ENCODE measurements at places on chromosomes 5 and 9. TPM values are rescaled to one million over a fixed set of nuclear protein-coding genes. Genes with fewer than 3 reads are reported as not detected.

- peak; percentile 9 for DNase-seq
These were observed 71.4 kb upstream of the SMIM23 start for GRCh38 chr5:171714261-171714660.

GRCh38 chr5:16884595-16884994, 51.5 kb downstream of the MYO10 start:
- DNase-seq = no peak

DNA sequence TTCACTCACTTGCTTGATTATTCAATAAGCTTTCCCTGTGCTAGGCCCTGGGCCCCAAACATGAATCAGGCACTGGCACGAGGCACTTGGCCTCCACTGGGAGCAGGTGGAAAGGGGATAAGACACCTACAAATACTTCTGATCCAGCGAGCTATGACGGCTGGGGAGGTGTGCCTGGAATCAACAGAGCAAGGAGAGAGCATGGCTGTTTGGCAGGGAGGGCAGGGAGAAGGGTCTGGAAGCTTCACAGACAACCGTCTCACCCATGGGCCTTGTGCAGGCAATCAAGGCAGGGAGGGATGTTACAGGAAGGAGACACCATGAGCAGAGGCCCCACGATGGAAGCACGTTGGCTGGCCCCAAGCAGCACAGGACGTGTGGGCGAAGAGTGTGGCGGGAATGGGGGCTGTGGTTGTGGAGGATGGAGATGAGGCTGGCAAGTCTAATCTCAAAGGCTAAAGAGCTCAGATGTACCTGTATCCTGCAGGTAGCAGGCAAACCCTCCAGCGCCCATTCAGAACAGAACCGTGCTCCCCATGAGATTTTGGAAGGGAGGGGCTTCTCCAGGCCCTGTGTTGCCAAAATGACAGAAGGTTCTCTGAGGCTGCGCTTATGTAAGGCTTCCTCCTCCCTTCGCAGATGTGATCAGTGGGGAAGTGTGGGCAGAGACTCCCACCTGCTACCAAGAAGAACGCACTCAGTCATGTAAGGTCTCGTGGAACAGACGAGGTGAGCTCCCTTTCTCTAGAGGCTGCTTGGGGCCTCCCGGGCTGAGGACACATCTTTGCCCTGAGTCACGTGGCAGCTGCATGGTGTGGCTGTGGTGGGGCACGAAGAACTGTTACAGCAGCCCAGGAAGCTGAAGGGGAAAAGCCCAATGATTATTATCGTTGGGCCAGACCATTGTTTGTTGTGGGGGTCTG, 189.7 kb downstream of the DAB2IP start:
- DNase-seq = peak; percentile 40

- DNase-seq = no peak
These were observed 65.9 kb downstream of the SHOC1 start for GRCh38 chr9:111728617-111729366.

- DNase-seq = no peak
These were observed 9.6 kb downstream of the OR13C5 start for GRCh38 chr9:104589626-104590025.

Gene CLINT1
- 49.8 TPM for total RNA-seq

DNA sequence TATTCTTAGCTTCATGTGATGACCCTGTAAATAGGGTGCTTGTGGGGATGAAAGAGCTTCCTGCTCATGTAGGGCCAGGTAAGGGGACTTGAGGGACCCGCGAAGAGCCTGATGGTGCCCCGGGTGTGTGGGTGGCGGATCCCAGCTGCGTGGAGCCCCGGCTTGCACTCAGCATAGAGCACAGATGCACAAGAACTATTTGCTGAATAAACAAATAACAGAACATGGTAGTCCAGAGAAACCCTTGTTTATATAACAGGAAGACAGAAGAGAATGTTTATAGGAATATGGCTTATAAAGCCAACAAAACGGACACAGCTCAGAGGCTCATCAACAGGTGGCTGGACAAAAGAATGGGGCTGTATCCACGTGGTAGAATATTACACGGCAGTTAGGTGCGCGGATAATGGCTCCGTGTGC, 106.9 kb upstream of the COL5A1 start:
- no peak for DNase-seq

DNA sequence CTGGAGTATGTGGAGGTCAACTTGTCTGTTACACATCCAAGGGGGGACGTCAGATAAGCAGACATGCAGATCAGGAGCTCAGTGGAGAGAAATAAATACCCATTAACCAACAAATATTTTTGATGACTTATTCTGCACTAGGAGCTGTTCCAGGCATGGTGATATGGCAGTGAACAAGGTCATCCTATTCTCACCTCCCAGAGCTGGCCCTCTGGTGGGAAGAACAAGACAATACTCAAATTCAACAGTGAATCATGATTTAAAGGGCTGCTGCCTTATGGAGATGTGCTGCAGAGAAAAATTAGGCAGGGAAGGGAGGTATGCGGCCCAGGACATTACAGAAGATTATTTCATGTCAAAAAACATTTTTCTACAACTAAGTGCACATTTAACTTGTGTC, 36.5 kb downstream of the SYK start:
- DNase-seq = no peak

DNA sequence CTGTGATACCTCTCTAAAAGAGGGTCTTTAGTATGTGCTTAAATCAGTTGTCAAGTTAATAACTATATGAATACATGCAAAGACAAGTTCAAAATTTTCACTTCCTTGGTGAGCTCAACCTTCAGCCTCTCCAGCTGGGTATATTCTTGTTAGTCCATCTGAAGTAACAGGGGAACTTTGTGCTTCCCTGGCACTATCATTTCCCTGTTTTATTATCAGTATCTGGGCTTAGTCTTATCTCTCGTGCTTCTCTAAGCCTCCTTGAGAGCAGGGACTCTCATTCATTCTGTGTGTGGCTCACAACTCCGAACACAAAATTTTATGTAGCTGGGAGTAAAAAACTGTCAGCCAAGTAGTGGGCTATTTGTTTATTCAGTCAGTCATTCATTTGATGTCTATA, 175.9 kb upstream of the MAP3K1 start:
- no peak for DNase-seq

Gene OTULINL
- total RNA-seq = 1.7 TPM

- no peak for DNase-seq
These were observed 674.3 kb downstream of the ACTL7B start for GRCh38 chr9:108181441-108181840.

Gene CXCL14
- 12.2 TPM for total RNA-seq

Gene LECT2
- 6.0 TPM for total RNA-seq

DNA sequence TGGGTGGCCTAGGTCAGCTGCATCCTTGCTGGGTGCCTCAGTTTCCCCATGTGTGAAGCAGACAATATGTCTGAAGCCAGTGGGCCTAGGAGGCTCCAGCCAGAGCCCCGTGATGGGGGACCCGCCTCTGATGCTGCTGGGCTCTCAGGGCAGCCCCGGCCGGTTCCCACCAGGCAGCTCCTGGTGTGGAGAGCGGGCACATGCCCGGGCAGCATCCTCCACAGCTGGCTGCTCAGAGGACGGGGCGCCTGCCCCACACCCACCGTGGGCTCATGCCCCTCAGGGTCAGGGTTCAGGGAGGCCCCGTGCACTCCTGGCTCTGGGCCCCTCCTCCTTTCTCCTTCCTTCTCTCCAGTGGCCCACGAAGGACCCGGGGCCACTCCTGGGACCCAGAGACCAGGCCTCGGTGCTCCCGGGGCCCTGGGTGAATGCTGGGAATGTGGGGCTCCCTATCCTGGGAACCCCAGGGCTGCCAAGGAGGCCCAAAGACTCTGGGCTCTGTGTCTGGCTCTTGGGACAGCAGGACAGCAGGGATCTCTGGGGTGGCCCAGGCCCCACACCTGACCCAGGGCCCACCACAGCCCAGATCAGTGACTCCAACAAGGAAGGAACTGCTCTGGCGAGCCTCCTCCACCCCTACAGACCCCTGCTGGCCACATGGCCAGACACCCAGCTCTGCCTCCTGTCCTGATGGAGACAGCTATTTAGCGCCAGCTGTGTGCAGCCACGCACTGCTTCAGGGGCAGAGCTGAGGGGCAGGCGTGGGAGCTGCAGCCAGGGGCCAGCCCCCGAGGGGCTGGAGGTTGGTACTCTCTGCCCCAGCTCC, 39.5 kb upstream of the EGFL7 start:
- no peak for DNase-seq

Gene ACOT12
- 67.5 TPM for total RNA-seq

Gene TUBB4B
- 88.4 TPM for total RNA-seq

- DNase-seq = no peak
These were observed 315.8 kb upstream of the PDE4D start for GRCh38 chr5:60209146-60209840.

DNA sequence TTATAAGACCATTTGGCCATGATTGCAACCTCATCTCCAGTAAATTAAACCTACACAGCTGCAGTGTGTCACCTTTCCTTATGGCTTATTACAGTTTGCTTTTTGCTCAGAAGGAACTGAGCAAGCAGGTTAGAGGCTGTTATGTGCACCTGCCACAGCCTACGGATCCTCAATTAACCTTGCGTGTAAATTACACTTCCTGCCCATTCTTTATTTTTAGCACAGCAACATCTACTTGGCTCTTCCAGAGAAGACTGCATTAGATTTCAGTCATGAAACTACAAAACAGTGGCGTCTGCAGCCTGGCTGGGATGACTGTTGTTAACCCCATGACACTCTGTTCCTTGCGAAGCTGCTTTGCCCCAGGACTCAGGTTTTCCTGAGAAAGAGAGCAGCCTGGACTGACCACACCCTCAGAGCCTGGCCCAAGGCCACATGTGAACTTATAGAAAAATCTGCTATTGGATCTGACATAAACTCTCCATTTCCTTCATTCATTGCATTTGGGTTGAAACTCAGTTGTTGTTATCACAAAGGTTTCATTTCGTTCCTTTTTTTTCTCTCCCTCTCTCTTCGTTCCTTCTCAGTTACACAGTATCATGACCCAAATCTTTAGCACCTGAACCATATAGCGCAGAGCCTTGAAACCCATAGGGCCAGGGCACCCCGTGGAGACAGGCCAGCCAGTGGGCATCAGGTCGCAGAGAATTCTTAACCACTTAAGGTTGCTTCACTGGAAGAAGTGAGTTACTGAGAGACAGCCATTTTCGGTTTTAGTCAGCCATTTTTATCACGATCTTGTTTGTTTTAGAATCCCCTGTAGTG, 138.6 kb downstream of the PALM2AKAP2 start:
- no peak for DNase-seq

GRCh38 chr5:126686451-126687126, 85.8 kb downstream of the PHAX start:
- DNase-seq = no peak

GRCh38 chr5:60350794-60351193, 349.2 kb downstream of the DEPDC1B start:
- no peak for DNase-seq

- DNase-seq = no peak
These were observed 21.4 kb downstream of the GOLGA2 start for GRCh38 chr9:128254362-128254761.

Gene PCDHGA5
- 0.68 TPM for total RNA-seq

- DNase-seq = no peak
These were observed 20.6 kb downstream of the SHB start for GRCh38 chr9:38048316-38048969.

DNA sequence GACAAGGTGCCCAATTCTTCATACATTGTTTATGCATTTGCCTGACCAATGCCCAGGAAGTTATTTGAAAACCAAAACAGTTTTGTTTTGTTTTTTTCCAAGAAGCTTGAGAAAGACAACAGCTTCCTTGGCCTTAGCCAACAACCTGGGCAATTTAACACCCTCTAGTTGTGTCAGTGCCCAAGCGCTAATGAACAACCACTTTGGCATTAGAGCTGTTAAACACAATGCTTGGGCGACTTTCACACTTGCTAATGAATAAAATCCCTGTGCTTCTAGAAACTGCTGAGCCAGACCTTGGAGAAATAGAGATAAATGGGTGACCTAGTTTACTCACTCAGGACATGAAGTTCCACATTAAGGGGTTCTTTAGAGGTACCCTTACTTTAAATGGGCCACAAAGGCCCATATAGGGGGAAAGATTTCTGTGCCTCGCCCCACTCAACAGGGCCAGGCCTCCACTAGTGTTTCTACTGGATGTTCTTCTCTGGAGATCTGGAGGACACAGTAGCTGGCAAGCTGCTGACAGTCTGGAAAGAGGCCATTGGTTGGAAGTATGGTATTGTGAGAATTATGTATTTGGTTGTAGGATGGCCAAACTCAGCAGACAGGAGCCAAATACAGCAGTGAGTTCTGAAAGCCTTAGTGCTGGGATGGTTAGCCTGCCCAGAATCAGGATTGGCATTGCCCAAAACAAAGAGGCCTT, 179.8 kb downstream of the DOCK8 start:
- DNase-seq = no peak

Gene CAMK4
- total RNA-seq = 3.6 TPM

Gene ADAMTSL2
- 23.0 TPM for total RNA-seq

Gene EPB41L4A
- total RNA-seq = 3.9 TPM

DNA sequence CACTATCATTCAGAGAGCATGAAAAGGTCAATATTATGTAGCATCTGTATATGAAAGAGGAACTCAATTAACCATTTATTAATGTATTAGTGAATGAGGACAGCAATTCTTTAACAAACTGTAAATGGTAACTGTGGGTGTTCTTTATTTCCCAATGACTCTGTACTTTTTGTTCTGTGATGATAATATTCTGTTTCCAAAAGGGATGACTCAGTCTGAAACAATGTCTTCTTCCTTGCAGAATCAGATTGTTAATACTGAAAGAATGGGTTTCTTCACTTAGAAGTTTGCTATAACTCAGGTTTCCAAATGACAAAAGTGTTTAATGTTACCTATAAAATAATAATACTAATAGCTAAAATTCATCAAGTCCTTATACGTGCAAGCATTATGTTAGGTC, 1518.7 kb upstream of the WWC1 start:
- no peak for DNase-seq

- peak; percentile 99 for DNase-seq
These were observed 9.2 kb downstream of the RUFY1 start for GRCh38 chr5:179559284-179560252.

DNA sequence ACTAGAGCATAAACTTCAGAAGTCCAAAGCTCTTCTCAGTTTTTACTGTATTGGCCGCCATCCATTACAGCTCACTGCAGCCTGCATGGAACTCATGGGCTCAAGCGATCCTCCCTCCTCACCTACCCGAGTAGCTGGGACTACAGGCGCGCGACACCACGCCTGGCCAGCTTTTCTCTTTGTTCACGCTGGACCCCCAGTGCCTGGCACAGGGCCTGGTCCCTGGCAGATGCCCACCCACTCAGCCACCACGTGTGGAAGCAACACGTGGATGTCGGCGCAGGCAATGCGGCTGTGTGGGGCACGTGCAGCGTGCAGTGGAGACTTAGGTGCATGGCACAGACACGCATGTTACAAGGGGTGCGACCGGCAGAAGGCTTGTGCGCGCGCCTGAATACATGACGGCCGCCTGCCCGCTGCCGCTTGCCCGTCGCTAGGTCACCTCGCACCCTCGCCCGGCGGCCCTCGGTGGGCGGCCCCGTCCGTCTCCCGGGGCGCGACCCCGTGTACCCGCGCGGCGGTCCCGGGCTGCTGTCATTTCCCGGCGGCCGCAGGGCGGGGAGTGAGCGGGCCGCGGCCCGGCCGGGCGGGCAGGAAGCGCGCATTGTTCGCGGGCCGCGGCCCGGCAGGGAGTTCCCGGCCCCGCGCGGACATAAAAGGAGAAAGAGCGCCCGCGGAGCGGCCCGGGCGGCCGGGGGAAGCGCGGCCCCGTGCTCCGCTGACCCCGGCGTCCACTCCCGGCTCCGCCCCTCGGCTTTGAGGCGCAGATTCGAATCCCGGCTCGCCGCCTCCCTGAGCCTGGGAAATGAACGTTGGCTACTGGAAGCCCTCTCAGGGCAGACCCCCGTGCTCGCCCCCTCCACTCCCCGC, 24.1 kb upstream of the PTGS1 start:
- peak; percentile 71 for DNase-seq

GRCh38 chr5:6859951-6860638, 146.9 kb downstream of the TENT4A start:
- no peak for DNase-seq

Gene TNC
- total RNA-seq = 1.7 TPM

Gene IRX2
- not detected for total RNA-seq
